ENCODE measurements at places on chromosomes 1 and 21. TPM values are rescaled to one million over a fixed set of nuclear protein-coding genes. Genes with fewer than 3 reads are reported as not detected.

DNA sequence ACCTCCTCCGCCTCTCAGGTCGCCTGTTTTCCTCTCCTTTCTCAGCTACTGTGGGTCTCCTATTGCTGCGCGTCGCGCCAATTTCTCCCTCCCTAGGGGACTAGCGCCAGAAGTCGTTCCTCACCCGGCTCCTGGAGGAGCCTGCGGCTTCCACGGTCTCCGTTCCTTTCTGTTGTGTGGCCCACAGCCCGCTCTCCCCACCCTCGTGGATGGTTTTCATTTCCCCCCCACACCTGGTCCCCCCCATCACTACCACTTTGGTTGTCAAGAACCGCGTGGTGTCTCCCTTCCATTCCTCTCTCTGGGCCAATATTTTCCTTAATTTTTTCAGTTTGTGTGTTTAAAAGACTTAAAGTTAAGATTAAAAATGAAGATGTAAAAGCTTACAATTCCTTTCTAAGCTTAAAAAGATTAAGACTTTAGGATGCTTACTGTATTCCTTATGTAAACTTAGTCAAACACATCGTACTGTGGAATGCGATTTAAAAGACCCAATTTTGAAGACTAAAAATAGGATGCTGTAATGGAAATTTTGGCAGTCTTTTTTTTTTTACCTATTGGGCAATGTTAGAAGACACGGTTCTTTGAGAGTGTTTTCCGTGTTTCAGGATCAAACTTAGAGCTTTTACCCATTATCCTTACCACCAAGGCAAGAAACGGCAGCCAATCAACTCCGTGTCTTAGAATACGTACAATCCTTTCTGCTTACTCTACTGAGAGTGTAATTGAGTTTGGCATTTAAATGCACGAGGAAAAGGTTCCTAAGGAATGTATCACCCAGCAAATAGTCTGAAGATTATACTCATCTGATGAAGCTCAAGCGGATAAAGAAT, 773 bp downstream of the CNST start:
- peak; percentile 81 for DNase-seq

- peak; percentile 12 for DNase-seq
These were observed 4.8 kb downstream of the SARS1 start for GRCh38 chr1:109218516-109218915.

Gene TEX38
- total RNA-seq: 1.2 TPM

- DNase-seq: no peak
These were observed 84.7 kb downstream of the BRINP2 start for GRCh38 chr1:177255411-177255810.

- peak; percentile 61 for DNase-seq
These were observed 775 bp upstream of the TMEM63A start for GRCh38 chr1:225882694-225883615.

GRCh38 chr1:2193514-2194281, 874 bp downstream of the FAAP20 start:
- no peak for DNase-seq

Gene FMO4
- total RNA-seq: 3.5 TPM

GRCh38 chr1:220800262-220800661, 13.5 kb downstream of the MTARC1 start:
- DNase-seq: no peak

Measured in cardiac muscle cell (in vitro differentiated cells and primary cell).